ENCODE measurements at places on chromosomes 7 and 10.

DNA sequence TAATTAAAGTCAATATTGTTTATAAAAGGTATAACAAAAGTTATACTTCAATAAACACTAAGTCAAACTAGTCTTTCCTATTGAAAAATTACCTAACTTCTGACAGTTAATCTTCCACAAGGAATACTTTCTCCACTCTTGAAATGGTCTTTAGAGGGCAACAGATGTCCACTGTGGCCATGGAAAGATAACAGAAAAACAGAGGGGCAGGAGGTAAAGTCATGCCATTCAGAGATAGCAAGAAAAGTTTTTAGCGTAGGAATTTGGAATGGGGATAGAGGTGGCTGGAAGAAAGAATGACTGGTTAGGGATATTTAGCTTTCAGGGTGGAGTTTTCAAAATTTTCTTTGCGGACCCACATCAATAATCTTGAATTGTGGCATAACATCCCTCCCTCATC, 34.7 kb downstream of the HYCC1 start:
- no peak for DNase-seq

GRCh38 chr10:33015761-33016547, 57.9 kb upstream of the ITGB1 start:
- no peak for DNase-seq

GRCh38 chr10:103184615-103185014, 8.5 kb downstream of the NT5C2 start:
- no peak for DNase-seq

DNA sequence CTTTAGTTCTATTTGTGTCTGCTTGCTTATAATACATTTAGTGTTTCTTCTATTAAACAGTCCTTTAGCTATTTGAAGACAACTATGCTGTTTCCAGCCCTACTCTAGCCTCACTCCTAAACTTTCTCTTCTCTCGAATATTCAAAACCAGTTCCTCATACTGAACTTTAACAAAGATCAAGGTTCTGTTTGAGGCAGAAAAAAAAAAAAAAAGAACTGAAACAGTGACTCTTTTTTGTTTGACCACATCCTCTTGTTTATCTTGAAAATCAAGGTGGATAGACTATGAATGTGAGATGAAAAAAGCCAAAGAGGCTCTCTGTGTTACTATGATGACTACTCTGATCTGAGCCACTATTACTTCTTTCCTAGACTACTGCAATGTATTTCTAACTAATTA, 154.3 kb downstream of the ZNF365 start:
- DNase-seq = peak; percentile 9

DNA sequence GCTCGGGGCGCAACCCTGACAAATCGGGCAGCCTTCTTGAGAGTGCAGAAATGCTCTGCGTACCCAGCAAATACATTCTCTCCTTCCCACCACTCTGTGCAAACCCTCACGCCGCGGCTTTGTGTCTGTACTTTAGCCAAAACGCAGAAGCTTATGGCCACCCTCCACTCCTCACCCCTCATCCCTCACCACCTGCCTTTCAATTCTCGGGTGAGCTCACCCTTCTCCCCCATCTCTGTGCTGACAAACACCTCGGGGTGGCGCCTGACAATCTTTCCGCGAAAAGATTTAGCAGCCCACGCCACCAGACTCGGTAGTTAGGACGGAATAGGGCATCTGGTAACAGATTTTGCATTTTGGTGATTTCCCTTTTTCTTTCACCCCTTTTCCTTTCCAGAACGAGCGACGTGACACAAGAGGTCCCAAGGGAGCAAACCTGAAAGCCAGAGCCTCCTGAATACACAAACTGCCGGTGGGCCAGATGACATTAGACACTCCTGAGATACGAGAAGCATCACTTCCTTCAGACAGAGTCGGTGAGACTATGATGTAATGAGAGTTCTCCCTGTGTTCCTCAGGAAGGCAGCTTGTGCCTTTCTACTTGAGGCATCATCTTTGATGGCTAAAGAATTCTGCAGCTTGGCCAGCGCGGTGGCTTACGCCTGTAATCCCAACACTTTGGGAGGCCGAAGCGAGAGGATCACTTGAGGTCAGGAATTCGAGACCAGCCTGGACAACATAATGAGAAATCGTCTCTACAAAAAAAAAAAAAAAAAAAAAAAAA, 671 bp upstream of the ATAD1 start:
- DNase-seq = peak; percentile 19

- DNase-seq = no peak
Measured at GRCh38 chr7:70694971-70695794, 436.8 kb upstream of the GALNT17 start.

DNA sequence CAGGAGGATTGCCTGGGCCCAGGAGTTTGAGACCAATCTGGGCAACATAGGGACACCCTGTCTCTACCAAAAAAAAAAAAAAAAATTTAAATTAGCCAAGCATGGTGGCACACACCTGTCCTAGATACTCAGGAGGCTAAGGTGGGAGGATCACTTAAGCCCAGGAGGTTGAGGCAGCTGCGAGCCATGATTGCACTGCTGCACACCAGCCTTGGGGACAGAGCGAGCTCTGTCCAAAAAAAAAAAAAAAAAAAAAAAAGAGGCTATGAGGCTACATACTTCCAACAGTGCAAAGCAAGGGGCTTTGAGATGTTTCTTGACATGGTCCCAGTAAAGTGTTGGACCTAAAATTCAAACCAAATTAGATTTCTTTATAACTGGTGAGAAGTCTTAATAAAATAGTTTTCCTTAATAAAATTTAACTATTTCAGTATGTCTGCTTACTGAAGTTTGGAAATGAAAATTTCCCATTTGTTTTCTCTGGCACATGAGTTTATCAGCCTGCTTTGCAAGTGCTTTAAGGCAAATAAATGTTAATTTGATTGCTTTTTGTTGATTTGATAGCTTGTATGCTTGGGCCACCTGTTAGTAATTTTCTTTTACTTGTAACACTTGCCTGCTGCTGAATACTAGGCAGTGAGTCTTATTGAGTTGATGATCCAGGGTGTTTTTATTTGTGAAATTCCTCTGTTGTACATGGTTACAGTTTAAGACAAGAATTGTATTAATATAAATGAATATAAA, 16.1 kb downstream of the CALU start:
- no peak for DNase-seq

DNA sequence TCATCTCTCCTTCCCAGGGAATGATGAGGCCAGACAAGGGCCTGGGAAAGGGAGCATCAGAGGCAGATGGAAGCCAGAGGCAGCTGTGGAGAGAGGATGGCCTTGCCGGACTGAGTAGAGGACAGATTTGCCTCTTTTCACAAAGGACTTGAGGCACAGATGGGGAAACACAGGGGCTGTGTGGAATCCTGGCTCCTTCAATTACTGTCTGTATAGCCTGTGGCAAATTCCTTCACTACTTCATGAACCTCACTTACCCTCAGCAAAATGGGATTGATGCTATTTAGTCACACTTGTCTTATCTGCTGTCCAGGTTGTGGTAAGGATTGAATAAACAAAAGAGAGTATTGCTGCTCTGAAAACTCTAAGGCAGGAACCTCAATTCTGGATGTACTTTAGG, 40.3 kb downstream of the SLC25A28 start:
- DNase-seq = no peak
